Stimulated activated CD4-positive, alpha-beta T cell treated with anti-CD3 and anti-CD28 coated beads, Interleukin-12 subunit alpha, Interleukin-12 subunit beta, amount 100 ng/mL, for 48 hours (primary cell): ENCODE measurements at places on chromosomes 7 and 10.
A peak's percentile ranks its signal among the peaks of the same experiment; 100 is the strongest.

- no peak for DNase-seq
Measured at GRCh38 chr10:30036811-30037210, 22.6 kb downstream of the JCAD start.

GRCh38 chr7:44486693-44487092 lies 3.8 kb downstream of the NUDCD3 start:
- no peak for DNase-seq

DNA sequence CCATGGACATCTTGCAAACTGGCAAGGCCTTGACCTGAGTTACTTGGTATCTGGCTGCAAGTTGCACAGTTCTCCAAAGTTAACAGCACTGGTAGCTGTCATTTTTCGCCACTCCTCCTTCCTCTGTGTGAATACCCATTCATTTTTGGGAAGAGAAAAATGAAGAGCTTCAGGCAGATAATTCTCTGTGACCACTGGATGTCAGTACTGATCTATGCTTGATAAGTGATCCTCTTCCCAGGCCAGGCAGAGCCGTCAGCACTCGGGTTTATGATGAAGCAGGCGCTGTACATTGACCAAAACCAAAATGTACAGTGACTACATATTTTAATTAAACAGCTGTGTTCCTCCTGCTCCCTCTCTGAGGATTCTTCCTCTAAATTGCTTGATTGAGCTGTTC lies 55.9 kb upstream of the PDZD8 start:
- DNase-seq = no peak

GRCh38 chr7:130013241-130013640 lies 37.9 kb downstream of the ZC3HC1 start:
- DNase-seq = no peak

- no peak for DNase-seq
Measured at GRCh38 chr7:29091715-29092114, 54.6 kb downstream of the CPVL start.

DNA sequence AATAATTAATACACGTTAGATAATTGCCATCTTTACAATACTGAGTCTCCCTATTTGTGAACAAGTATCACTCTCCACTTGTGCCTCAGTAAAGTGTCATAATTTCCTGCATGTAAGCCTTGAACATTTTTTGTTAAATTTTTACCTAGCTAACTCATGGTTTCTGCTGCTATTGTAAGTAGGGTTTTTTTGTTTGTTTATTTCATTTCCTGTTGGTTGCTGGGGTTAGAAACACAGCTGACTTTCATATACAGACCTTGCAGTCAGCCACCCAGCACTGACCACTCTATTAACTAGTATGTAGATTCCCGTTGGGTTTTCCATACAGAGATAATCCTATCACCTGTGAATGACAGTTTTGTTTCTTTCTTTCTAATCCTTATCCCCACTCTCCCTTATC lies 133.3 kb downstream of the MPP7 start:
- DNase-seq = no peak

DNA sequence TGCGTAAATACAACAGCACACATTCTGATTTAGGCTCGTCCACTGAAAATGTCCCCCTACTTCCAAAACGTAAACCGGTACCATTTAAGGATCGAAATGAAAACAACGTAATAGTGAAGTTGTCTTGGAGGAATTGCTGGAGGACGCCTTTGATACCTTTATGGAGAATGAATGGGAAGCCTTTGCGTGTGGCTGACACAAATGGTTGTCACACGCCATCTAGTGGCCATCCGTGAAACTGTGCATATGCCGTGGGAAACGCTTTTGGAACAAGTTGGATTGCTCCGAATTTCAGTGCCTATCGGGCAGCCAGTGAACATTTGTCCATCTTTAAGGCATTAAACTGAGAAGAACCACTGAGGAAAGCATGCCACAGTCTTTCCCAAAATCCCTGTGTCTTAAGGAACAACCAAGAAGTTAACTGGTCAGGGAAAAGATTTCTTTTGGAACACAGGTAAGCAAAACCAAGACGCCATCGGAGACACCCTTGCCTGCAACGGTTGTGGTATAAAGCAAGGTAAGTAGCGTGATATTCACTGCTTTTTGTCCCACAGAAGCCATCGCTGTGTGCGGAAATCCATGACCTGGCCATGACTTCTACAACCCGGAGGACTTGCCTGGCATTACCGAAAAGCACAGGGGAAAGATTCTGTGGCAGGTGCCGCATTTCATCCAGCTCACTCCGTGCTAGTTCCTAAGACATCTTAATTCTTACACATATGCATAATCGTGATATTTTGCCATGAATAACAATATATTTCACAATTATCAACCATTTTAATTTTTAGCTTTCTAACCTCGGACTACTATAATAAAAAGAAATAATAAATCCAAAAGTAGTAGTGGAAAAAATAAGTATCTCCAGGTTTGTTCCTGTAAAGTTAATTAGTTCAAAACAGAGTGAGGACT lies 100.6 kb downstream of the FAM204A start:
- peak; percentile 61 for DNase-seq

GRCh38 chr10:125727436-125727835 lies 7.9 kb downstream of the EDRF1 start:
- no peak for DNase-seq

DNA sequence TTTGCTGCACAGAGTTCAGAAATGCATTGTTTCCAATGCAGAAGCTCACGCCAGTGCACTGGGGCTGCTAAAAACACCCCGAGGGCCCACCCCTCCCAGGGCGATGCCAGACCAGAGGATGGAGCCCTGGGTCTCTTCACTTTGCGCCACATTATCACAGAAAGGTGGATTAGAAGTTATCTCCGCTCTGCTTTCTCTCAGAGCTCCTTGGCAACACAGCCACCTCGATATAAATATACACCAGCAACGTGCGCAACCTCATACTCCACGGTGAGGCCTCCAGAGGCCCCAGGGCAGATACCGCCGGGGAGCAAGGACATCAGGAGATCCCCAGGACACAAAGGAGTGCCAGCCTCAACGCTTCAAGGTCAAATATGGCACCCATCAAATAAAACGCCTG lies 121.0 kb upstream of the TBX20 start:
- no peak for DNase-seq

DNA sequence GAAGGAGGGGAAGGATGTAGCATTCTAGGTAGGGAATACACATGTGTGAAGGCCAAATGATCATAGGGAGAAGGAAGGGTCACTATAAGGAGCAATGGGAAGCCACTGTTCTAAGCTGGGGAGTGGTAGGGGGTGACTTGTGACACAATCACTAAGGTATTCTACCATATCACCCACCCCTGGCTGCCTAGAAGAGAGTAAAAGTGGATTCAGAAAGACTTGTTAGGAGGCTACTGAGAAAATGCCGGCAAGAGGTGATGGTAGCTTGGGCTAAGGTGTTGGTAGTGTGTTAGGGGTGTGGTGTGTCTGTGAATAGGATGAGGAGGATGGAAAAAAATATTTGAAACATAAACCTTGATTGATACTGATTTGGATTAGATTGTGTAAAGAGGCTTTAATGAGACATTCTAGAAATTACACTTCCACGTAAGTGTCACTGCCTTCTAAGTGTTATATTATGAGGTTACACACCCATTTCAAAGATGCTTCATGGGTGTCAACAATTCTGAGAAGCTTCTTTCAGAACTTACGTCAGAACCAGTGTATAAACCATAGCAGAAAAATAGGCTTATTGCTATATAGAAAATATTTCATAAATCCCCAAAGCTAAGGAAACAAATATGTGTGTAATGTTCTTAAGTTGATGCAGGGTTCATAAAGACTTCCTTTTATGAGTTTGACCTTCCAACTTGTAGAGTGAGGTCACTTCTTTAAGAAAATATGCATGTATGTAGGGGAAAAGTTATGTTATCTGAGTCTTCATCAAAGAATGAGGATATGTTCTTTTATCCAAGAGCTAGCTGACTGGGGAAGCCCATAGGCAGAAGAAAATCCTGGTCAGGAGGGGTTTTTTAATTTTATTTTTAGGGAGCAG lies 5.6 kb upstream of the BPGM start:
- no peak for DNase-seq

DNA sequence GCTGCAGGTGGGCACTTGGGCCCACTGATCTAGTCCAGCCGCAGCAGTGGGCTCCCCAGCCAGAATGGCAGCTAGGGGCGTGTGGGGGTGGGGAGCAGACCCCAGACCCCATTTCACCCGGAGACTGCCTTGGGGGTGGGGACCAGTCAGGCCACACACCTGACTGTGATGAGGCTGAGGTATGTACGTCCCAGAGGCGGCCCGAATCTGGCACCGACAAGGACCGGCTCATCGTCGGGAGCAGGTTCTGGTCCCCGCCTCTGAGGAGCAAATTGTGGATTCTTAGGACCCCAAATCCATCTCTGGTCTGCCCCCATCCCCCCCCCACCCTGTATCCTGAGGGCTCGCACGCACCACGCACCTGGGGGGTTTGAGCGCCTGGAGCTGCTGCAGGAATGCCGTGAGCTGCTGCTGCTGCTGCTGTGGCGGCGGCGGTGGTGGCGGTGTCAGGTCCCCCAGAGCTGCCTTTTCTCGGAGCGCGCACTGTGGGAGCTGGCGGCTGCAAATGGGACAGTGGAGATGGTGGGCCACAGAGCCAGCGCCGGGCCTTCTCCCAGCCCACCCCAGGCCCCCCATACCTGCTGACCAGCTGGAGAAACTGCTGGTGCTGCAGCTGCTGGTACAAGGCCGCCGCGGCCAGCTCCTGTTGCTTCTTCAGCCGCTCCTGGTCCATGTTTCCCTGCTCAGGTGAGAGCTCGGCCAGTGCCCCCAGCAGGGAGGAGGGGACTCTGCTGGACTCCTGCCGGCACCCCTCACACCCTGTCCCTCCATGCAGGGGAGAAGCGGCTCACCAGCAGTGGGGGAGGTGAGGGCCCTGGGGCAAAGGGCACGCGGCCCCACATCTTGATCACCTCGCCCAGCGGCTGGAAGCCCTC lies 10.2 kb downstream of the GIGYF1 start:
- no peak for DNase-seq

GRCh38 chr10:125149036-125149679 lies 11.2 kb downstream of the CTBP2 start:
- no peak for DNase-seq

DNA sequence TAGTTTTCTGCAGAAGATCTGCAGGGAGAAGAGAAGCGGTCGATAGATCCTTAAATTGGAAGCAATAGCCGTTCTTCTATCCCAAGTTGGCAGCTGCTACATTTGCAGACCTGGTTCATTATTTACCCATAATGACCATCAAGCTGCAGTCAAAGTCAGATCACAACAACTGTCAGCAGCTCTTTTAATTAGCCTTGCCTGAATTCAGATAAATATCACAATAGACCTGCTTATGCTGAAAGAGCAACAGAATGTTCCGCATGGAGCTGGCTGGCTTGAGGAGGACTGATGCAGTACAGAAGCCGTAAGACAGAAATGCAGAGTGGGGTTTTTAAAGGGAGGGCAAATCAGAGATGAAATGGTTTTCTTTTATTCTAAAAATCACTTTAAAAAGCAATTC lies 109.4 kb downstream of the HIBADH start:
- no peak for DNase-seq
